ENCODE measurements at places on chromosomes 1 and 21. TPM values are rescaled to one million over a fixed set of nuclear protein-coding genes. Genes with fewer than 3 reads are reported as not detected.

LRRC53 gene
- not detected for total RNA-seq

AIRE gene
- 0.75 TPM for total RNA-seq

TACSTD2 gene
- total RNA-seq: 1.3 TPM

BCAR3 gene
- total RNA-seq: 41.0 TPM

DNA sequence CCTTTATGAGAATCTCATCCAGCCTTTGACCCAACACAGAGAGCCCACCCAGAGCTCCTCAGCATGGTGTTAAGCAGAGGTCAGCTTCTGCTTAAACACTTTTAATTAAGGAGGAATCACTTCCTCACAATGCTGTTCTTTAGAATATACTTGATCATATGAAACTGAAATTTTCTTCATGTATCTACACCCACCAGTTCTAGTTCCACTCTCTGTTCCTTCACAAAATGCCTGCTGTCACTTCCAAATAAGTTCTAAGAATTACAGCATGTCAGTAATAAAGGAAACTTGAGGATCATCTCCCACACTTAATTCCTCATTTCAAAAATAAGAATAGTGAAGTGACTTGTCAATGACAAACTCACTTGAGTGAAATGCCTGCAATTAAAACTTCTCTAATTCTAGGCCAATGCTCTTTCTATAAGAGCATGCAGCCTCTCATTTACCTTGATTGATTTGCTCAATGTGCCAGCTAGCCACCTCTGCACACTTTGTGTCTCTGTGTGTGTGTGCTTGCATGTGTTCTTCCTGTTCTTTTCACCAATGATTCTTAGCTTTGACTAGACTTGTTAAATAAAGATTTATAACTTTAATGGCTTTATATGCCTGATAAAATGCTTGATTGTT, 356.3 kb downstream of the PLPP3 start:
- H3K27me3 ChIP-seq: no peaks in the 10 kb centered on the region
- H3K4me1 ChIP-seq: no peaks in the 10 kb centered on the region
- H3K4me3 ChIP-seq: no peak overlapping the region
- no peak for DNase-seq
- H3K27ac ChIP-seq: no peak overlapping the region

DNA sequence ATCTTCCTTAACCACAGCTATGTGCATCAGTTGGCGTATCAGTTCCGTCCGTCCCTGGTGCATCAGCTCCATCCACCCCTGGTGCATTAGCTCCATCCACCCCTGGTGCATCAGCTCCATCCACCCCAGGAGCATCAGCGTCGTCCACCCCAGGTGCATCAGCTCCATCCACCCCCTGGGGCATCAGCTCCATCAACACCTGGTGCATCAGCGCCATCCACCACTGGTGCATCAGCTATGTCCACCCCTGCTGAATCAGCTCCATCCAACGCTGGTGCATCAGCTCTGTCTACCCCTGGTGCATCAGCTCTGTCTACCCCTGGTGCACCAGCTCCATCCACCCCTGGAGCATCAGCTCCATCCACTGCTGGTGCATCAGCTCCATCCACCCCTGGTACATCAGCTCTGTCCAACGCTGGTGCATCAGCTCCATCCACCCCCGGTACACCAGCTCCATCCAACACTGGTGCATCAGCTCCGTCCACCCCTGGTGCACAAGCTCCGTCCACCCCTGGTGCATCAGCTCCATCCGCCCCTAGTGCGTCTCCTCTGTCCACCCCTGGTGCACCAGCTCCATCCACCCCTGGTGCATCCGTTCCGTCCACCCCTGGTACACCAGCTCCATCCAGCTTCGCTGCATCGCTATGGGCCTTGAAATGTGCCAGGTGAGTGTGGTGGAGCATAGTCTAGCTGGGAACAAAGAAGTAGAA, 106.6 kb upstream of the ZBTB40 start:
- no peaks in the 10 kb centered on the region for H3K36me3 ChIP-seq
- H3K27me3 ChIP-seq: no peaks in the 10 kb centered on the region
- DNase-seq: no peak
- H3K4me3 ChIP-seq: no peak overlapping the region

DNA sequence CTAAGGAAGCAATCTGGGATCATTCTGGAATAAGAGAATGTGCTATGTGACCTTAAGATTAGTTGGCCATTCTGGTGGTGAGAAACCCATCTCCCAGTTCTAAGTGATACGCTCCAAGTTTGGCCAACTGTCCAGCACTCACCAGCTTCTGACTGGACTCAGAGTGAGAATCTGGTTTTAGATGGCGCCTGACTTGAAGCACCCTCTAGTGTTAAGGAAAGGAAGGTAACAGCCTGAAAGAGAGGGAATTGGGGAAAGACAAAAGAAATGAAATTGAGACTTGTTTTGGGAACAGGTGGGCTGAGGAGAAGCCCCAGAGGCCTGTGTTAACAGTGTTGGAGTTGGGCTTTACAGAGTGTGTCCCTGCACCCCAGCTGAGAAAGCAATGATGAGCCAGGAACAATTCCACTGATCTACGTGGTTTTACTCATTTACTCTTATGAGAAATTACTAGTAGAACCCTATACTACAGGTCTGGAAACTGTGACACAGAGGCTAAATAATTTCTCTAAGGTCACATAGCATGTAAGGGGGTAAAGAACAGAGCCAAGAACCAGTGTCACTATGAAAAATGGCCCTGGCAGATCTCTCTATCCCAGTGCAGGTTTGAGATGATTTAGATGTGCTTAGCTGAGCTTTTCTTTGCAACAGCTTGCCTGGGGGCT, 9.3 kb upstream of the FCAMR start:
- no peak for DNase-seq
- H3K4me1 ChIP-seq: no peaks in the 10 kb centered on the region
- H3K4me3 ChIP-seq: no peak overlapping the region
- no peaks in the 10 kb centered on the region for H3K36me3 ChIP-seq
- H3K27me3 ChIP-seq: no peaks in the 10 kb centered on the region
- H3K27ac ChIP-seq: no peak overlapping the region

DNA sequence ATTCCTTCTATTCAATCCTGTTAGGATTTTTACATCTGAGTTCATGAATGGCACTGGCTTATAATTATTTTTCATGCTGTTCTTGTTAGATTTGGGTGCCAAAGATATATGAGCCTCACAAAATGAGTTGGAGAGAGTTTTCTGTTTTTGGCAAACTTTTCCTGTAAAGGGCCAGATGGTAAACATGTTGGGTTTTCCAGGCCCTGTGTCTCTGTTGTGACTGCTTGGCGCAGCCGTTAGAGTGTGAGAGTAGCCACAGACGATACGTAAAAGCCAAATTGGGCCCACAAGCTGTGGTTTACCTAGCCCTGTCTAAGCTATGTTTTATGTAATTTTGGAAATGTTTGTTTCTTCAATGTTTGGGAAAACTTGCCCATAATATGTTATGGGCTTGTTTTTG, 15.6 kb upstream of the CA6 start:
- no peaks in the 10 kb centered on the region for H3K27me3 ChIP-seq
- H3K36me3 ChIP-seq: no peaks in the 10 kb centered on the region
- no peaks in the 10 kb centered on the region for H3K4me1 ChIP-seq
- no peak overlapping the region for H3K4me3 ChIP-seq

DNA sequence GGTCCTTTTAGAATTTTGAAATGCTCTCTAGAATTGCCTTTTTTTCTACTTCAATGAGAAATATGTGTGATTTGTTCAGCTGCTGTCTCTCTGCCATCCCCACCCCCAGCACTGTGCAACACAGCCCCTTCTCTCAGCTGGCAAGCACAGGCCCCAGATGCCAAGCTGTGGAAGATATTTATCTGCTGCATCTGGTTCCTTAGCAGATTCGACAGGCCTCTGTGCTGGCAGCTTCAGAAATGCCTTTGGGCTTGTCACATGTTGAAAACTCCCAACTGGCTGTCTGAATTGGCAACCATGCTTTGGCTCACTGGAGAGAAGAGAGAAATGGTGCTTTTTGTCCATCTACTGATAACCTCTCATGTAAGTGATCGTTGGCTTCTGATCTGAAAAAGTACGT, 206.7 kb upstream of the C1orf87 start:
- DNase-seq: no peak
- no peak overlapping the region for H3K27ac ChIP-seq
- no peaks in the 10 kb centered on the region for H3K27me3 ChIP-seq
- no peak overlapping the region for H3K4me3 ChIP-seq
- H3K4me1 ChIP-seq: no peaks in the 10 kb centered on the region

DNA sequence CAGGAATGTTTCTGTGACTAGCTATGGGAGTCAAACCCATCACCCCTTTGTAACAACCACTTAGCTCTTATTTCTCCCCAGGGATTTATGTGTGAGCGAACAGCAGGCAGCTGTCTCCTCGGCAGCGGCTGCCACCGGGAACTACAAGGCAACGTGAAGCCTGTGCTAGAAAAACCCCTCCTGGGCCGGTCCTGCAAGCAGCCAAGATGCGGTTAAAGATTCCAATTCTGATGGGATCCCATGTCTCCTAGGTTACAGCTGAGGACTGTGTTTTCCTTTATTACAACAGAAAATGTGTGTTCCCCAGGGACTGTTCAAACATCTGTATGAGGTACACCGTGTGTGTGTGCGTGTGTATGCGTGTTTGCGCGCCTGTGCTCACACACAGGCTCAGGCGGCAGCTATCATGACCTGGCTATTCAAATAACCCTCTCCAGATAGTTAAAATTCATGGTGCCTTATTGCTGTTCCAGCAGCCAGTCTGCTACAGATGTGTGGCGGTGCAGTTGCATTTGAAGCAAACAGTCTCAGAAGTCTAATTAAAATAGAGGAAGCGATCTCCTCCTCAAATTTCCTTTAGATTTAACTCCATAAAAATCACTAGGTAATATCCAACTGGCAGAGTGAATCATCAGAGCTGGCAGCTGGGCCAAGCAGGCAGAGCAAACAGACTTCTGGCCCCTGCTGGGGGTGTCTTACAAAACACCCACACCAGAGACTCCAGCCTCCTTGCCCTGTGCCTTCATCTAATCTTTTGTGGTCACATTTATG, 68.0 kb downstream of the LMX1A start:
- no peak overlapping the region for H3K4me3 ChIP-seq
- DNase-seq: no peak
- H3K36me3 ChIP-seq: no peaks in the 10 kb centered on the region
- no peaks in the 10 kb centered on the region for H3K4me1 ChIP-seq
- H3K27ac ChIP-seq: no peak overlapping the region

- H3K36me3 ChIP-seq: no peaks in the 10 kb centered on the region
- no peak for DNase-seq
- H3K27me3 ChIP-seq: no peaks in the 10 kb centered on the region
- H3K4me1 ChIP-seq: no peaks in the 10 kb centered on the region
- H3K4me3 ChIP-seq: no peak overlapping the region
Observed at GRCh38 chr1:179251675-179252074, 22.2 kb upstream of the ABL2 start.

DNA sequence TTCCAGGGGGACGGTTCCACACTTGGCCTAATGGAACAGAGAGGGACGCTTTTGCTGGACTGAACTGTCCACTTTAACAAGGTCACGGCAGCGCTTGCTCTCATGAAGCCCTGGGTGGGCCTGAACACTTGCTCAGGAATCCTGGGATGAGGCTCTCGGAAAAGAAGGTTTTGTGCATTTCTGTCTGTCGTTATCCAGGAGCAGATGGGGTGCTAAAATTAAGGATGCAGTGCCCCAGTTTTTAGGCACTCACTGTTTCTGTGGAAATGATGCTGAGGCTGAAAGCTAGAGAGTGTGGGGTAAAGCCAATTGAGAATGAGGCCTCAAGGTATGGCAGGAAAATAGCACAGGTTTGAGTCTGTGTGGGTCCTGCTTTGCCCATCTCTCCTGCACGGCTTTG, 111.0 kb downstream of the DAB1 start:
- no peaks in the 10 kb centered on the region for H3K36me3 ChIP-seq
- no peak for DNase-seq
- no peak overlapping the region for H3K27ac ChIP-seq
